Ammon's horn (tissue), 1 donor: ENCODE measurements at places on chromosomes 6 and 20.

DNA sequence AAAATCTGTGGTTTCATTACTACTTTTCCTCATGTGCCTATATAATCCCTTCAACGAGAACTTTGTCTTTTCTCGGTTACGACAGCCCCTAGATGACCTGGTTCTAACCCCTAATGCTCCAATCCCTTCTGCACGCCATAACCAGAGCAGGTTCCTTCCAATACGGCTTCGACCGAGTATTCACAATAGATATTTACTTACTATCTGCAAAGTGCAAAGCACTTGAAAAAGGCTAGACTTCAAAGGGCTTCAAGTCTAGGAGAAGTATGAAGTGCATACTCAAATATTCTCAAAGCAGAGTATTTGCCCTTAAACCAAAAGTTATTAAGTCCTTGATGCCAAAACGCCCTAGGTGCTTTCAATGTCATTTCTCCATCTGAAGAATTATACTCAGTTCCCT lies 63.4 kb upstream of the NHSL1 start:
- no peak for DNase-seq

DNA sequence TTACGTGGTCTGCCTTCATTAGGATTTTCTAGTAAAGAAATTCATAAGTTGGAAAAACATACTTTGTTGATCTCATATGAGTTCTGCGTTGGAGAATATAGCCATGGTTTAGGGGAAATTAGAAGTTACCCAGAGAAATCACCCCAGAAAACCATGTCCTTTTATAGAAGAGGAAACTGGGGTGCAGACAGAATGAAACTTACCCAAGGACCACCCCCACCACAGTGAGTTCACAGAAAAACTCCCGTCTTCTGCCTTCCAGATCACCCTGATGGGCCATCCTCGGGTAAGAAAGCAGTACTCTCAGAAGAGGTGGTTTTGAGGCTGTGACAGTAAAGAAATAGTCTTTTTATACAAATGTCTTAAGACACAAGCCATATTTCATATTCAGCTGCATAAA lies 25.1 kb upstream of the MAFB start:
- no peak for DNase-seq

- no peak for DNase-seq
These were observed 50.9 kb downstream of the SNRNP48 start for GRCh38 chr6:7640607-7641577.

DNA sequence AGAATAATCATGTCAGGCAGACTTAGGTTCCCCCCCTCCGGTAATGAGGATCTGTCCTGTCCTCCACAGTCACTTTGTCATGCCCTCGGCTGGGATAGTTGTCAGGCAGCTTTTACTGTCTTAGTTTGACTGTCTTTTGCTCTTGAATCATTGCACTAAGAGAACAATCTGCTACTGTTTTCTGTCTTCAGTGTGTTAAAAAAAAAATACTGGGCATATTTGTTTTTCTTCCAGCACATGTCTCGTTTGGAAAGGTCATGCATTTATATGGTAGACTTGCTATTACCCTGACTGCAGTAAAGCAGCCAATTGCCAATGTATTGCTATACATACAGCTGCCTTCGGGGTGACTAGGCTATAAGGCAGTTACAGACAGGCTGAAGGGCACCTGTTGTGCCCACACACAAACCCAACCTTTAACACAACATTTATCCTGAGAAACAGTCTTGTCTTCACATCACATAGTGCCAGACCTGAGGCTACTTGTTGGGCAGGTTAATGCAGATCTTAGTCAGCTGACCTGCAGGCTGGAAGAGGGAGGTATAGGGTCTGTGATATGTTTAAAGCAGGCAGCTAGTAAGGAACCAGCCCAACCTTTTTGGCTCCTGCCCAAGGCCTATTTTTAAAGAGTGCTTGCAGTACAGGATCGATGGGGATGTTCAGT lies 26.7 kb downstream of the ARFGEF3 start:
- DNase-seq, result peak; percentile 66

DNA sequence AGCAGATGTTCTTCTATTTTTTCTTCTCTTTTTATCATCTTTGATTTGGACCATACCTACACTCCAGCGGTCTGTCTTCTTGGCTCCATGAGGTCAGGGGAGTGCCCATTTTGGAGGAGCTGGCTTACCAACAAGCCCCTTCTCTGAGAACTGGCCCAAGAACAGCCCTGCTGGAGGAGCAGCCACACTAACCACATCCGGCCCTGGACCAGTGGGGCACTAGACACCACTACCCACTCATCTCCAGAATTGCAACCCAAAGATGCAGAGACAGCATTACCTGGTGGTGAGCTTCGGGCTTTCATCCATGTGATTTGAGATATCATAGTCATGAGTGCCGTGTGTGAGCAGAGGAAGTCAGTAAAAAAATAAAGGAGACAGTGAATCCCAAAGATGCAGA lies 599.4 kb upstream of the CDH4 start:
- DNase-seq, result no peak

DNA sequence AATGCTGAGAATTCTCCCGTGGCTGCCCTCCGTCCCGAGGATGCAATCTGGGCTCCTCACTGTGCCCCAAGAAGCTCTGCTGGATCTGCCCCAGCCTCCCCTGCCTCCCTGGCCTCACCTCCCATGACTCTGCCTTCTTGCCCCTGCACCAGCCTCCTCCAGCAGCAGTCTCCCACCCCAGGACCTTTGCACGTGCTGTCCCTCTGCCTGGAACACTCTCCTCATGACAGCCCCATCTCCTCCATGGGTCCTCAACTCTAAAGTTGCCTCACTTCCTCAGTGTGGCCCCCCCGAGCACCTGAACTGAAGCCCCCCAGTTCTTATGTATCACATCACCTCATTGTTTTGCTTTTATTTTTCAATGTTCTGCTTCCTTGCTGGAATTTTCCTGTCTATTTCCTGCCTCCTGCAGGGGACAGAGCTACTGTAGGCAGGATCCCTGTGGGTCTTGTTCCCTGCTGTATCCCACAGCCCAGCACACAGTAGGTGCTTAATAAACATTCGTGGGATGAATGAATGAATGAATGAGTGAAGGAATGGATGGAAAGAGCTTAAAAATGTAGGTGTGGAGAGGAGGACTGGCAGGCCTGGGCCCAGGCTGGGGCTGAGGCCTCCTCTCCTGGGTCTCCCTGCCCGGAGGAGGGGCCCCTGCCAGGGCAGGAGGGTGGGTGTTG lies 42.2 kb downstream of the CEBPB start:
- no peak for DNase-seq

- no peak for DNase-seq
These were observed 138.0 kb downstream of the OPN5 start for GRCh38 chr6:47919875-47920274.

DNA sequence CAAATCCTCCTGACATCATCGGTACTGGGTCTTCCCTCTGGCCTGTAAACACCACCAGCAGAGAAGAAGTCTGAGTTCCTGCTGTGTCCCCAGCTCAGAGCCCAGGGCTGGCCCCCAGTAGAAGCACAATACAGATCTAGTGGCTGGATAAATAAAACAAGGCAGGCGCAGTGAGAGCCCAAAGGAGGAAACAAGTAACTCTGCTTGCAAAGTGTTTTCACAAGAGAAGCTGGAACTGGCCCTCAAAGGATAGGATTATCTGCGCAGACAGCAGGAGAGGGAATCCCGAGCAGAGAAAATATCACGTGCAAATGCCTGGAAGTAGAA lies 205.1 kb downstream of the ZDHHC14 start:
- no peak for DNase-seq

DNA sequence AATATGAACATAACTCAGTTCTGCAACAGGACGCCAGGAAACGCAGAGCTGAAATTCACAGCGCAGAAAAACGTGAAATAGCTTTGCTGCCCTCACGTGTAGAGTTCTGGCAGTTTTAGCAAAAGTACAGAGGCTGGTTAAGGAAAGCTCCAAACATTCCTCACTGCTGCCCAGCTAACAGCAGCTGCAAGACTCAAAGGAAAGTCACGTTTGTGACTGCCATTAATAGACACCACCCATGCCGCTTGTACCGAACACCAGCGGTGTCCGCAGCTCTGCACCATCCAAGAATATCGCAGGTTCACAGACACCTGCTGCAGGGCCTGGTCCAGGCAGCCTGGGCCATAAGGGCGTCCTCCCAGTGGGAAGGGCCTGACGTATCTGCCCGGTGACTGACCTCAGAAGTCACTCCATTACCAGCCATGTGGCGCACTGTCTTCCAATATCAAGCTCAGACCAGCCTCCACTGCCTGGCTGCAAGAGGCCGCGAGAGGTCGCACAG lies 61.4 kb downstream of the WDR27 start:
- DNase-seq, result no peak

- no peak for DNase-seq
These were observed 127.0 kb downstream of the SGK1 start for GRCh38 chr6:134190883-134191282.

GRCh38 chr6:117464700-117465099 lies 17.8 kb upstream of the DCBLD1 start:
- DNase-seq, result no peak

DNA sequence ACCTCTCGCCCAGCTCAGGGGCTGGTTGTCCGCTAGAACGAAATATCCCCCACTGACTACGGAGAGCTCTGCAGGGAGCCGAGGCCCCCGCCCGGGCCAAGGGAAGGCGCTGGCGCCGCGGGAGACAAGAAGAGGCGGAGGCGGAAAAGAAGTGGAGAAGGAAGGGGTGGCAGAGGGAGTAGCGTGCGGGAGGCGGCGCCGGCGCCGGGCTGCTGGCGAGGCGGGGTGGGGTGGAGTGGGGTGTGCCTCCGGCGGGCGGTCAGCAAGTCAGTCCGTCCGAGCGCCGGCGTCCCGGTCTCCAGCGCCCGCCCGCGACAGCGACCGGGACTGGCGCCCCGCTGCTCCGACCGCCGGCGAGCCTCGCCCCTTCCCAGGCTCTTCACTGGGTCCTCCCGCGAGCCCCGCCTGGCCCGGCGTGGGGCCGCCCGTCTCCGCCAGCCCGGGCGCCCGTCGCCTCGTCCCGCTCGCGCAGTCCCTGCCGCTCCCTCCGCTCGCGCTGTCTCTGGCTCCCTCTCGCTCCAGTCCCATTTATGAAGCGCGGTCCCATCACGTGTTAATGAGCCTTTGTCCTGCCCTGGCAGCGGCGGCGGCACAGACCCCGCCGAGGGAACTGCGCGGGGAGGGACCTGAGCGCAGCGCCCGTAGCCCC lies at the start of gene CNR1:
TSS of gene CNR1 (minus strand) at position 504 of the 649 bp plus-strand sequence. CDS start 21,073 bp downstream, outside the sequence.
- peak; percentile 39 for DNase-seq
